ENCODE measurements at places on chromosomes 16 and 17. TPM values are rescaled to one million over a fixed set of nuclear protein-coding genes. Genes with fewer than 3 reads are reported as not detected.

DNA sequence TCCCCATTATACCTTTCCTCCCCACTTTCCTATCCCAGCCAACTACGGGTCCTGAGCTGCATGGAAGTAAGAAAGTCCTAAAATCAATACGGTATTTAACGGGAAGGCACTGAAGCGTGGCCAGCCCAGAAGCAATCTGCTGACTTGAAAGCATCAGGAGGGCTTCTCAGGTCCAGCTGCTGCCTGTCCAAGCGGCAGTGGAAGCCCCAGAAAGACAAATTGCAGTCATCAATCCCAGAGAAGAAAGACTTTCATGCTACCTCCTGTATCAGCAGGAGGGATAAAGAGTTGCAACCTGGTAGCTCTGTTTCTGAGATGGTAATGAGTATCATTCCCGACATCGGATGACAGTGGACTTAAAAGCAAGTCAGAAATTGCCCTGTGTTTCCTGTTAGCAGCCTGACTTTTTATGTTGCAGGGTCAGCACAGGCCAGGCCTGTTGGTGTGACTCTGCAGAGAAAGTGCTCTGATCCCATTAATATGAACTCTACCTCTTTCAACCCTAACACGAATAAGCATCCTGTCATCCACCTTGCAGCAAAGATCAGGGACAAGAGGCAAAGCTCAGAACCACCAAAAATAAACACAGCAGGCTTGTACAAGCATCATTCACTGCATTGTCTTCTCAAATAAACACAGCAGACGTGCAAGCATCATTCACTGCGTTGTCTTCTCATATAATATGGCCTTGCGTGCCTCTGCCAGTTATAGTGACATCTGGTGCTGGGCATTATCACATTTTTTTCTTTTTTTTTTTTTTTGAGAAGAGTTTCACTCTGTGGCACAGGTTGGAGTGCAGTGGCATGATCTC lies 358.6 kb upstream of the CDH11 start:
- no peak overlapping the region for H3K27ac ChIP-seq
- no peak for DNase-seq

Gene NEUROD2
- not detected for polyA plus RNA-seq

Gene EVPL
- not detected for polyA plus RNA-seq

GRCh38 chr17:1059131-1059795 lies 62.3 kb downstream of the TIMM22 start:
- DNase-seq: no peak
- H3K36me3 ChIP-seq: peaks cover 11% of the 10 kb centered on the region
- no peak overlapping the region for H3K4me3 ChIP-seq
- peaks cover 3% of the 10 kb centered on the region for H3K4me1 ChIP-seq

DNA sequence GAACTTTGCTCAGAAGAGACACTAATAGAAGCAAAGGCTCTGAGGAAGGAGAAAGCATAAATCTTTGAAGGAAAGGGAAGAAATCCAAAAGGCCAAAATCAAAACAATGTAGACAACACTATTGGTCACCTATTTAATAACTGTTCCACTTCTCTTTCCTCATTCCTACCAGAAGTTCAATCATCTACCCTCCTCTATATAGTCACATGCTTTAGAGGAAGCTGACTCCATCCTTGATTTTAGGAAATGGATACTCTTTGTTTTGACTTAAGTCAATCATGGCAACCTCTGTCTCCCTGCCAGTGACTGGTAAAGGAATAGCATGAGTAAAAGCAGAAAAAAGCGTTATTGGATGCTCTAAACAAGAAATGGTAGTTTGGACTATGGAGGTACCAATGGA lies 7.3 kb downstream of the BRIP1 start:
- DNase-seq: no peak
- no peak overlapping the region for H3K27ac ChIP-seq

Gene TMEM100
- polyA plus RNA-seq: 2.2 TPM

GRCh38 chr16:55489956-55490265 lies 10.9 kb downstream of the MMP2 start:
- peaks cover 51% of the 10 kb centered on the region for H3K36me3 ChIP-seq
- no peaks in the 10 kb centered on the region for H3K27me3 ChIP-seq
- no peak overlapping the region for H3K27ac ChIP-seq
- H3K4me1 ChIP-seq: peaks cover 26% of the 10 kb centered on the region
- H3K4me3 ChIP-seq: no peak overlapping the region

Gene LGALS9B
- not detected for polyA plus RNA-seq

Gene KRT27
- polyA plus RNA-seq: not detected

- DNase-seq: no peak
- peaks cover 13% of the 10 kb centered on the region for H3K4me1 ChIP-seq
- no peaks in the 10 kb centered on the region for H3K27me3 ChIP-seq
- H3K27ac ChIP-seq: no peak overlapping the region
- H3K4me3 ChIP-seq: no peak overlapping the region
- peaks cover 13% of the 10 kb centered on the region for H3K36me3 ChIP-seq
These were observed 3.4 kb downstream of the SLC25A11 start for GRCh38 chr17:4936436-4936835.

GRCh38 chr17:42613699-42614295 lies 4.3 kb downstream of the TUBG1 start:
- no peak for DNase-seq
- H3K27ac ChIP-seq: no peak overlapping the region
- H3K27me3 ChIP-seq: no peaks in the 10 kb centered on the region
- H3K36me3 ChIP-seq: peaks cover 8% of the 10 kb centered on the region
- H3K4me3 ChIP-seq: no peak overlapping the region
- H3K4me1 ChIP-seq: no peaks in the 10 kb centered on the region

DNA sequence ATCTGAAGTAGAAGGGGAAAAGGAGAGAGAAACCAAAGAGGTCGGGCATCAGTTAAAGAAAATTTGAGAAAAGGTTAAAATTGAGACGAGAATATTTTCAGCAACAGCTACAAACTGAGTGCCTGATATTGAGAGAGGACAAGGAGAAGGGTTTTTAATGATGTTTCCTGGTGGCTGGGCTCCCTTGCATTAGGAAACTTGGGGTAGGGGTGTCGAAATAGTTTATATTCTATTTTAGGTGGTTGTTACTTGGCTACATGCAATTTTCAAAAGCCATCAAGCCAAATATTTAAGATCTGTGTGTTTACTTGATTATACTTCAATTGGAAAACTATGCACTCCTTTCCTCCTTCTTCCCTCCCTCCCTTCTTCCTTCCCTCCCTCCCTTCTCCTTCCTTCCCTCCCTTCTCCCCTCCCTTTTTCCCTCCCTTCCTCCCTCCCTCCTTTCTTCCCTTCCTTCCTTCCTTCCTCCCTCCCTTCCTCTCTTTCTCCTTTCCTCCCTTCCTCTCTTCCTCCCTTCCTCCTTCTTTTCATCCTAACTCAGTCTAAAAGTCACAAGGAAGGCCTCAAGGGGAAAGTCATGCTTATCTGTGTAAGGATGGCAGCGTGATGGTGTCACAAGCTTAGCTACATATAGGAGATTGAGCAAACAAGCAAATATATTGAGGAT lies 1.8 kb upstream of the APOH start:
- H3K4me3 ChIP-seq: no peak overlapping the region
- H3K27ac ChIP-seq: no peak overlapping the region
- no peaks in the 10 kb centered on the region for H3K36me3 ChIP-seq

- H3K36me3 ChIP-seq: no peaks in the 10 kb centered on the region
These were observed 744 bp upstream of the GGNBP2 start for GRCh38 chr17:36544044-36544306.

- H3K27me3 ChIP-seq: no peaks in the 10 kb centered on the region
- peaks cover 2% of the 10 kb centered on the region for H3K4me1 ChIP-seq
- H3K4me3 ChIP-seq: no peak overlapping the region
These were observed 7.8 kb downstream of the CTF1 start for GRCh38 chr16:30904114-30904780.

DNA sequence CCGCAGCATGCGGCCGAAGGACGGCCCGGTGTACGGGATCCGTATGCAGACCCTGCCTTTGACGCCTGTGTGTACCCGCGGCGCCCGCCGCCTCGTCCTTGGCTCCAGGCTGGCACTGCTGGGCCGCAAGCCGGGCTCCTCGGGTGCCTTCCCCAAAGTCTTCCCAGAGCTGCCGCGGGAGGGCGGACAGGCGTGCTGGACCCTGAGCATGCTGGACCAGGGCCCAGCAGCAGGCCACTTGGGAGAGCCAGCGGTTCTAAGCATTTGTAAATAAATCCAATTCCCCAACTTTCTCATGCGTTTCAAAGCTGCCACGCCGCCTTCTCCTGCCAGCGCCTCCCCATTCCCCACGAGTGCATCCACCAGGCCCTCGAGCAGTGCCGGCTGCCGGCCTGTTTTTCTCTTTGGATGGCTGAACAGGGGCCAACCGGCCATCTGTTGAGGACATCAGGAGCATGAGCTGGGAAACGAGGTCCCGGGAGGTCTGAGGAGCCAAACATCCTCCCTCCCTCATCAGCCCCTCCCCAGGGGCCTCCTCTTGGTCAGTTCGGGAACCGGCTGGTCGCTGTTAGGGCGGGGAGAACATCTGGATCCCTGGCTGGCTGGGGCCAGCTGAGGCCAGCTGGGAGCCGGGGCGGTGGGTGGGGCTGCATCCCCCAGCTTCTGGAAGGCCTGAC lies 20.5 kb upstream of the PABPN1L start:
- no peak for DNase-seq
- H3K27ac ChIP-seq: peak overlapping the region; percentile 26
- H3K27me3 ChIP-seq: no peaks in the 10 kb centered on the region
- no peak overlapping the region for H3K4me3 ChIP-seq

DNA sequence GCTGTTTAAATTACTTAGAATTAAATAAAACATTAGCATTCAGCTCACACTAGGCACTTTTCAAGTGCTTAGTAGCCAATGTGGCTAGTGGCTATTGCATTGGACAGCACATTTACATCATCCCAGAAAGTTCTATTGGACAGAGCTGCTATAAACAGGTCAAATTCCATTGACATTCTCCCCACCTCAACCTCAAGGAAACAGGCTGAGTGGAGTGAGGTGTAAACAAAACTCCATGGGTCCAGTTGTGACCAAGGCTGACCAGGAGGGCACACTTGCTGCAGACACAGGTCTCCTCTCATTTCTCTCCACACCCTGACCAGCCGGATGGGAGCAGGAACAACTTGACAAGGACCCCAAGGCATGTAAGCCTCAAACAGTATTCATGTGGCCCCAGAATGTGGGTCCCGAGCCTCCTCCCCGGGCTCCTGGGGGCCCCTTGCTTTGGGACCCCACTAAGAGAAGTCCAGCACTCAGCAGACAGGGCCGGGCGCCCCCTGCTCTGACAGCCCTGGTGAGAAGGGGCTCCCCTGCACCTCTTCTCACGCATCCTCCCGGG lies 488 bp downstream of the C17orf113 start:
- no peak for DNase-seq
- peak overlapping the region; percentile 23 for H3K4me3 ChIP-seq
- H3K27me3 ChIP-seq: peaks cover 31% of the 10 kb centered on the region
- H3K36me3 ChIP-seq: no peaks in the 10 kb centered on the region
- H3K27ac ChIP-seq: no peak overlapping the region

Gene ZNF174
- polyA plus RNA-seq: 9.1 TPM

- peak; percentile 97 for DNase-seq
- H3K36me3 ChIP-seq: no peaks in the 10 kb centered on the region
- no peaks in the 10 kb centered on the region for H3K4me1 ChIP-seq
- peak overlapping the region; percentile 78 for H3K4me3 ChIP-seq
- no peaks in the 10 kb centered on the region for H3K27me3 ChIP-seq
These were observed 9.2 kb downstream of the OR2C1 start for GRCh38 chr16:3364774-3365427.

- H3K27me3 ChIP-seq: no peaks in the 10 kb centered on the region
- H3K4me3 ChIP-seq: no peak overlapping the region
- DNase-seq: no peak
- peaks cover 5% of the 10 kb centered on the region for H3K4me1 ChIP-seq
These were observed 215.1 kb downstream of the PRKCA start for GRCh38 chr17:66517336-66518009.

DNA sequence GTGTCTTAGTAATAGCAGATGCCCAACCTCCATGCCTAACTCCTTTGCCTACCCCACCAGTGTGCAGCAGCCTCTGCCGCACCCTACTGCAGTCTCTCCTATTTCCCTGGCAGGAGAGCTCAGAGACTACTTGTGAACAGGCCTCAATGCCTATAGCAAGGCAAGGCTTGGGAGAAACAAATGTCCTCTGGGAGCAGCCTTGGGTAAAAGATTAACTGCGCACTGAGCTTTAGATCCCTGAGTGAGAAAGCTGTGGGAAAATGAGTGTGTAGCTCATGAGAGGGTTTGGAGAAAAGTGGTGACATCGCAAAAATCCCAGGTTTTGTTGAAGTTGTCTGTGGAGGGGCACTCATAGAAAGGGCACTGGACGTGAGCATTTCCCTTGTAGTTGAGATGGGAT lies 335.8 kb downstream of the WWOX start:
- H3K36me3 ChIP-seq: no peaks in the 10 kb centered on the region
- H3K4me1 ChIP-seq: no peaks in the 10 kb centered on the region
- H3K27ac ChIP-seq: no peak overlapping the region

Gene ST6GALNAC1
- polyA plus RNA-seq: not detected

DNA sequence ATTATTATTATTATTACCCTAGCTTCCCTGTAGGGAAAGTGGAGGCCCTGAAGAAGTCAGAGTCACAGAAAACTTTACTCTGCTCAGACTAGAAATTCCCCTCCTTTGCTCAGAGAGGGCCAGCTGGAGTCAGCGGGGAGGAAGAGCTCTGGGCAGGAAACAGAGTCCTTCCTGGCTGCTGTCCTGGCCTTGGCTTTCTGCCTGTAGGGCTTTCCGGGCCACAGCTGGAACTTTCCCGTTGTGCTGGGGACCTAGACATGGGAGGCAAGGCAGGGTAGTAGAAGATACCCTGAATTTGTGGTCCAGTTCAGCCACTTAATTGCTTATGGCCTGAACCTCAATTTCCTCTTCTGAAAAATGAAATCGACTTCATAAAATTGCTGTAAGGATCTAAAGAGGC lies 14.0 kb upstream of the CCL2 start:
- no peak overlapping the region for H3K27ac ChIP-seq
- no peaks in the 10 kb centered on the region for H3K36me3 ChIP-seq
- peak; percentile 49 for DNase-seq
- no peak overlapping the region for H3K4me3 ChIP-seq
- H3K27me3 ChIP-seq: no peaks in the 10 kb centered on the region

Gene SPIRE2
- 0.59 TPM for polyA plus RNA-seq

DNA sequence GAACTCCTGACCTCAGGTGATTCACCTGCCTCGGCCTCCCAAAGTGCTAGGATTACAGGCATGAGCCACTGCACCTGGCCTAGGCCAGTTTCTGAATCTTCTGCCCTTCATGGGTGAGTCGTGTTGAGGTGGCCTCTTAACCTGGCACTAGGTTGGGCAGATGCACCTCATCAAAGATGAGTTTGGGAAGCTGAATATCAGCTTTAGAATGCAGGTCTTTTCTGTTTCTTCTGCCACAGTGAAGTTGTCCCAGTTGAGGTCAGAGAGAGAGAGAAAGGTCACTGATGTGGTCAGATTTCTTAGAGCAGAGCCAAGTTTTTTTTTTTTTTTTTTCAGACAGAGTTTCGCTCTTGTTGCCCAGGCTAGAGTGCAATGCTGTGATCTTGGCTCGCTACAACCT lies 111.3 kb upstream of the WSCD1 start:
- H3K27ac ChIP-seq: no peak overlapping the region
- DNase-seq: no peak
- no peaks in the 10 kb centered on the region for H3K27me3 ChIP-seq
- H3K4me3 ChIP-seq: no peak overlapping the region
- H3K4me1 ChIP-seq: no peaks in the 10 kb centered on the region

- no peak overlapping the region for H3K27ac ChIP-seq
- H3K36me3 ChIP-seq: no peaks in the 10 kb centered on the region
- no peak overlapping the region for H3K4me3 ChIP-seq
- no peaks in the 10 kb centered on the region for H3K27me3 ChIP-seq
- no peaks in the 10 kb centered on the region for H3K4me1 ChIP-seq
- peak; percentile 15 for DNase-seq
These were observed 38.1 kb upstream of the METRNL start for GRCh38 chr17:83041305-83041704.
